MG63 (cell line): ENCODE measurements at places on chromosomes 13 and 19. TPM values are rescaled to one million over a fixed set of nuclear protein-coding genes. Genes with fewer than 3 reads are reported as not detected.
A peak's percentile ranks its signal among the peaks of the same experiment; 100 is the strongest.

TMEM259 gene
- 40.3 and 75.8 TPM in 2 replicates for total RNA-seq

PAF1 gene
- total RNA-seq: 62.0 and 62.4 TPM in 2 replicates

OR7G3 gene
- total RNA-seq: not detected in 2 replicates

IGFL3 gene
- total RNA-seq: not detected in 2 replicates

GRCh38 chr19:31348481-31349159, 616 bp downstream of the TSHZ3 start:
- DNase-seq: peak; percentile 53

DNA sequence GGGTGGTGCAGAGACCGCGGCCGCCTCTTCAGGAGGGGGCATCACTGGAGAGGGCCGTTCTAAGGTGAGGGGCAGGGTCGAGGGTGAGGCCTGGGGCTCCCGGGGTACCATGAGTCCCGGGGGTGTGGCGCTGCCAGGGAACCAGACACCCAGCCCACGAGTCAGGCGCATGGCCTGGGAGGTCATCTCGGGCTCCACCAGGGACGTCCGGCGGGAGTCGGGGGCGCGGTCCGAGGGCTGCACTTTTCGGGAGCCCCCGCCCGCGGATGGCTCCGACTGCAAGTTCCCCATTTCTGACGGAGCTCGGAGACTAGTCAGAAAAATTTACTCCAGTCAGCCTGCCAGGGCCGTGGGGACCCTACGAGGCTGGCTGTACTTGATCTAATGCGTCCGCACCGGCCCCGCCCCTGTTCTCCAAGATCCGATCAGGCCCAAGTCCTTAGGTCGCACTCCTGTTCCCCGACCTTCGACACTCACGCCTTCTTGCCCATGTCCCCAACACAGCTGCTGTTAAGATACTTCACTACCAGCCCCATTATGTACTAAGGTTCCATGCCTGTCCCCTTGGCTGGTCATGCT, 774 bp downstream of the GGN start:
- DNase-seq: no peak

DNA sequence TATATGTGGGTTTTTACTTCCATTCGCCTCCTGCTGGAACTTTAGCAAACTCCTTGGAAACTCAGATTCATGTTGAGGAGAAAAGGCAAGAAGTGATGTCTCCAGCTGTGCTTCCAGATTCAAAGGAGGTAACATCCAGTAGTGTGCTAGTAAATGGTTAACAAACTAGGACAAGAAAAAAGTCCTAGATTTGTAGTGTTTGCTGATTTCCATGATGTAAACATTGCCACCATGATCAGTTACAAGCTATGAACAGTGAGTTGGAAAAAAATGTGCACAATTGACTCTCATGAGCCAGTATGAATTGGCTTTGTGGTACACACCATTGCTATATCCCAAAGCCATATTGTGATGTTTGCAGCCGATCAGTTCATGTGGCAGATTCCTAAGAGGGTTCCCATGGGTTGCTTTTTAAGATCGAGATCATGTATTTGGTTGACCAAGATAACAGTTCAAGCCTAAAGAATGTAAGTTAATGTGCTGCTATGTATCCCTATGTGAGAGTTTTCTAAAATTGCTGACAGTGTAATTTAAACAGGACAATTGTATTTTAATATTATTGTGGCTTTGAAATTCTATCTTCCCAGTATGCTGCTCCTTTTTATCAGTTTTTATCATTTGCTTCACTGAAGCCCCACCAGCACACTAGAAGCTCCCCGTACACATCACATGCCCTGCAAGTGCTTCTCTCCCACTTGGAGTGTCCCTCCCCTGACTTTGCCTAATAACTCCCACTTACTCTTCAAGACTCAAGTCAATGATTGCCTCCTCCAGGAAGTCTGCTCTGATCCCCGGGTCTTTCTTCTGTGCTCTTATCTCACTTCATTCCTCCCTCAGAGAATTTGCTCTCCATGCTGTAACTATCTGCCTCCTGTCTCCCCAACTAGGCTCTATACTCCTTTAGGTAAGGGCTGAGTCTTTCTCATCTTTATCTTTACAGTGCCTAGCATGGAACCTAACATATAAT, 148.3 kb downstream of the RGCC start:
- DNase-seq: no peak

DNA sequence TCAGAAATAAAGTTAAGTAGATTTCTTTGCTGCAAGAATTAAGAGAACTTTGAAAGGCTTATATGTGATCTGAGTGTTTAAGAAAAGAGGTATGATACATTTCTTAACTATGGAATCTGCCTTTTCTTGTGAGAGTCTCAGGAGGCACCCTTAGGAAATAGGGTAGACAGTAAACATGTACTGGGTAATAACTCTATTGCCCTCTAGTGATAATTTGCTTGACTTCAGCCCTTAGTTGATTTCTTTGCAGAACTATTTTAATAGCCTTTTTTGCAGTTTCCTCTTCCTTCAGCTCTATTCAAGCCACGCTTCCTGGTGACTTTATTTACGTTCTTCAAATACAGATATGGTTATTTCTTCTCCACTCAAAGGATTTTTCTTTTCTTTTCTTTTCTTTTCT, 37.0 kb upstream of the CCNA1 start:
- no peak for DNase-seq

GRCh38 chr13:27403727-27404385, 20.6 kb upstream of the GTF3A start:
- DNase-seq: no peak

GRCh38 chr19:51325161-51325976, 13.9 kb downstream of the IGLON5 start:
- no peak for DNase-seq

GRCh38 chr13:59086147-59086546, 1077.6 kb downstream of the DIAPH3 start:
- DNase-seq: no peak

DNA sequence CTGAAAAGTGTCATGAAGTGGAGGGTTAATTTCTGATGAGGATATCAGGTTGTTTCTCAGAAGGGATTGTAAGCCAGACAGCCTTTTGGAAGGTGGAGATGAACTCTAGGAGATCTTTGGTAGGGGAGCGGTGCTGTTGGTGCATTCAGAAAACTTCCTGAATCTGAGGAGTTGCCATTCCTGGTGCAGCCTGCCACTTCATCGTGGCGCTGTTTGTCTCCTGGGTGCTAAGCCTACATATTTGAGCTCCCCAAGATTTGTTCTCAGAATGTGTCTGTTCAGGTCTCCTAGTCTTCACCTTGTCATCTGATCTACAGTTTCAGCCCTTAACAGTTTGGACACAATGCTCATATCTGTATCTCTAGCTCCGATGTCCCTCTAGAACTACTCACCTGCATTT, 285.6 kb downstream of the MTUS2 start:
- DNase-seq: no peak

DNA sequence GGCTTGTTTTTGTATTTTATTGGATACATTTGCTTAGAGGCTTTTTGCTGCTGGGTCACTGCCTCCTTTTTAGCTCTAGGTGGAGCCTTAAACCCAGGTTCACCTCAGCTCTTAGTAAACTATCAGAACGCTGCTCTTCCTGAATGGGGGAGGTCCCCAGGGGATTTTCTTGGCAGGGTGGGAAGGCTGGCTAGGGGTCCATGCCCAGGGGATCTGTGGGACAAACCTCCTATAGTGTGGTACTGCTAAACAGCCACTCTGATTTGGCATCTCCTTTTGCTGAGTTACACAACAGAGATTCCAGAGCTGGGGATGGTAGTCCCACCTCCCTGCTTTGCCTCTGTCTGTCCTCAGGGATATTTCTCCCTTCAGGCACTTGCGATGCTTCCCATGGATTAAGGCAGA, 204.9 kb downstream of the ZIC5 start:
- no peak for DNase-seq
